Astrocyte (in vitro differentiated cells and primary cell): ENCODE measurements at places on chromosomes 13 and 19. TPM values are rescaled to one million over a fixed set of nuclear protein-coding genes. Genes with fewer than 3 reads are reported as not detected.

Gene ILF3
- 228 and 244 TPM in 2 replicates for total RNA-seq

Gene ZNF541
- total RNA-seq, result not detected in 2 replicates

Gene ZNF700
- total RNA-seq, result not detected in 2 replicates

Gene CPAMD8
- total RNA-seq, result 1.4 and 1.9 TPM in 2 replicates

Gene B3GNT3
- total RNA-seq, result 0.36 TPM in 1 of 2 replicates, not detected in the other

Gene PCDH17
- total RNA-seq, result 0.70 and 2.1 TPM in 2 replicates

Gene ZNF667
- 0.50 and 0.64 TPM in 2 replicates for total RNA-seq

Gene SULT2A1
- not detected in 2 replicates for total RNA-seq

Gene CLC
- not detected in 2 replicates for total RNA-seq

Gene SAFB2
- 50.6 and 51.9 TPM in 2 replicates for total RNA-seq

Gene BLOC1S3
- total RNA-seq, result 14.5 TPM in 2 replicates

Gene CGB8
- 9.4 and 15.8 TPM in 2 replicates for total RNA-seq

Gene STAP2
- total RNA-seq, result 1.8 and 5.3 TPM in 2 replicates

Gene GPALPP1
- total RNA-seq, result 18.5 and 22.2 TPM in 2 replicates

Gene PSG2
- total RNA-seq, result 0.31 and 0.41 TPM in 2 replicates

Gene ZNF441
- not detected in 2 replicates for total RNA-seq

Gene TDRD3
- total RNA-seq, result 9.7 and 10.7 TPM in 2 replicates

Gene ZNF547
- 3.6 and 4.1 TPM in 2 replicates for total RNA-seq

Gene STOML3
- not detected in 2 replicates for total RNA-seq
